CD8-positive, alpha-beta memory T cell (primary cell): ENCODE measurements at places on chromosomes 1 and 21.

DNA sequence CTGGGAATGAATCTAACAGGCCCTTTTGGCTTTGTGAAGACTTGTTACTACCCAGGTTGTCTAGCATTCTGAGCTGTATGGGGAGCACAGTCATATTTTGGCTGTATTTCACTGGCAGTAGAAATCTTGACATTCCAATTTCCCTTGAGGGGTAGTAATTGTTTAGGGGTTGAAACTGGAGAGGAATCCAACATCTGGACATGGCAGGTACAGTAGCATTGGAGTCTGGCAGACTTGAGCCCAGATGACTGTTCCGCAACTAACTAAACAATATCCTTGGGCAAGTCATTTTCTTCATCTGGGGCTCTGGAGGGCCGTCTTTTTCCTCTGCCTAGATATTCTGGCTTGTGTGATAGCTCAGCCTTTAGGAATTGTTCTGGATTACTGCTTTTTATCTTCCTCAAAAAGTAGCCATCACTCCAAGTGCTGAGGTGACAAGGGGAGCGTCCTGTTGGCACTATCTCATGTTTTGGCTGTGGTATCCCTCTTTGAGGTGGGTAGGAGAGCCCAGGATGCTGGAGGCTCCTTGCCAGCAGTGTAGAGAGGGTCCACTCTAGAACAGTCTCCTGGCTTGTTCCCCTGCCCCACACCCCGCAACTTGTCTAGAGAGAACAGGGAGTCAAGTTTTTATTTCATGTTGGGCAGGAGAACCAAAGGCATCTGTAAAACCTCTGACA, 22.7 kb upstream of the NBL1 start:
- no peak for DNase-seq

- no peak for DNase-seq
Observed at GRCh38 chr1:45414746-45415145, 74.5 kb upstream of the MUTYH start.

DNA sequence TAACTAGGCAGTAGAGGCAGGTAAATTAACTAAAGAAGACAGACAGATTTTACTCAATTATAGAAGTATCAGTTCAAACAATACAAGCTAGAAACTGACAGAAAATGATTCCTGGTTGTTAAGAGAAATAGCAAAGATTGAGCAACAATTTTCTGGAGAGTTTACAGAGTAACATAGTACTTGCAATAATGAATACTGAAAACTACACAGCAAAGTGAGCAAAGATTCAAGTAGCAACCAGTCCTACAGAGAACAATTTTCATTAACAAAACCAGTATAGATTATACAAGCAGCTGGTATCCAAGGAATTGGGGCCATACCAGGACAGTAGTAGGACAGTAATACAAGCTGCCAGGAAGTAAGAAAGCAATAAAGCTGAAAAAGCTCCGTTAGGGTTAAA, 37.6 kb downstream of the EYA3 start:
- no peak for DNase-seq

- peak; percentile 34 for DNase-seq
Observed at GRCh38 chr1:221793439-221794078, 51.7 kb upstream of the DUSP10 start.

DNA sequence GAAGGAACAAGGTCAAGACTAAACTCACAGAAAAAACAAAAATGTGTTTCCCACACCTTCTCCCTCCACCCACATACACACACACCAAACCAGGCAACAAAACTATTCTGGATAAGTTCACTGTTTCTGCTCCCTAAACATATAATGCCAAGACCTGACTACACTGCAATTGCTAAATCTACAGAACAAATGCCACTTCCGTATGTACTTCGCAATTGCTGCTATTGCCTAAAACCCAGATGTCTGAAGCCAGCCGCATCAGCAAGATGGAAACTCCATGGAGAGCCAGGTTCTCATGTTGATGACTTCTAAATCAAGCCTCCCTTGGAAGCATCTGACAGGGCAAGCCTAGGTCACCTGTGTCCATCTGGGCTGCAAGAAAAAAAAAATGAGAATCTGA, 8.3 kb upstream of the AIM2 start:
- no peak for DNase-seq

GRCh38 chr1:150148837-150149270, 862 bp upstream of the PLEKHO1 start:
- no peak for DNase-seq

DNA sequence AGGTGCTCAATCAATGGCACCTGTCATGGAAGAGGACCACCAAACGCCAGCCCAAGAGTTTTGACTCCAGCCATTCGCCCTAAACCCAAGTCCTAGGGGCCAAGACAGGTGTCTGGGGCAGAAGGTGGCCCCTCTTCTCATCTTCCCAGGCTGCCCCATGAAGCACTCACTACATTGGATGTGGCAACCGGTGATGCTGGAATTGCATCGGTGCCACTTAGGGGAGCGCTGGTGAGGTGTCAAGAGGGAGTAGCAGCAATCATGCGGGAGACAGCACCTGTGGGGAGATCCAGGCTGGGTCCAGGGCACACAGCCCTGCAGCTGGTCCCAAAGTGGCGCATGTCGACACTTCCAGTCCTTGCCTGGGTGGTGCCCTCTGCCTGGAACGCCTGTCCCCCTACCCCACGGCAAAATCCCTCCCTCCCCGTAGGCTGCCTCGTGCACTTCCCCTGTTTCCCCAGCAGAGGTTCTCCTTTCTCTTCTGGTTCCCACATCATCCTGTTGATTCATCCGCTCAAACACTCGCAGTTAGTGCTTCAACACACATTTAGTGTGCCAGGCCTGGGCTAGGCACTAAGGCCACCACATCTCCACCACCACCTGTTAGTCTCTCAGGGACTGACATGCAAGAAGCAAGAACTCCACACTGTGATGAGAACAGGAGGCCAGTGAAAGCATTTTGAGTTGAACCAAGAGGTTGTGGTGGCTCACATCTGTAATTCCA, 18.5 kb downstream of the PLA2G2D start:
- no peak for DNase-seq

DNA sequence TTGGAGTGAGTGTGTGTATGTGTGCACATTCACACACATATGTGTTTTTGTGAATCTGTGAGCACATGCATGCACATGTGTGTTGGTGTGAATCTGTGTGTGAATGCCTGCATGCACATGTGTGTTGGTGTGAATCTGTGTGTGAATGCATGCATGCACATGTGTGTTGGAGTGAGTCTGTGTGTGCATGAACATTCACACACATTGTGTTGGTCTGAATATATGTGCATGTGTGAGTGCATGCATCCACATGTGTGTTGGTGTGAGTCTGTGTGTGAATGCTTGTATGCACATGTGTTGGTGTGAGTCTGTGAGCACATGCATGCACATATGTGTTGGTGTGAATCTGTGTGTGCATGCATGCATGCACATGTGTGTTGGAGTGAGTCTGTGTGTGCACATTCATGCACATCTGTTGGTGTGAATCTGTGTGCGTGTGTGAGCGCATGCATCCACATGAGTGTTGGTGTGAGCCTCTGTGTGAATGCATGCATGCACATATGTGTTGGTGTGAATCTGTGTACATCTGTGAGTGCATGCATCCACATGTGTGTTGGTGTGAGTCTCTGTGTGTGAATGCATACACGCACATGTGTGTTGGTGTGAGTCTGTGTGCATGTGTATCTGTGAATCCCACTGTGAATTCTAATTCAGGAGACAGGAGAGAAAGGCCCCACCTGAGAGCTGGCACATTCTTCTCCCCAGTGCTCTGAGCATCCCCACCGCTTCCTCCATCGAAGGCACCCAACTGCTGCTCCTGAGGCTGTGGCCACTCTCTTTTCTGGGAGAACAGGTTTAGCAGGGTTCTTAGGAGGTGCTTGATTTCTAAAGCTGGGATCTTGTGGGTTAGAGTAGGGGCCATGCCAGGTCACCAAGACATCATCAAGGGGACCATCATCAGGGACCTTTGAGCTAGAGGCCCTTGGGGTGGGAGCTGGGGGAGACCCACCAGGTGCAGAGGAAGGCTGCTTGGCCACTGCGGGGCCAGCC, 117.5 kb upstream of the ARHGEF16 start:
- no peak for DNase-seq

GRCh38 chr1:49111931-49112330, 335.2 kb upstream of the BEND5 start:
- DNase-seq, result no peak
